ENCODE measurements at places on chromosomes 12 and 14. TPM values are rescaled to one million over a fixed set of nuclear protein-coding genes. Genes with fewer than 3 reads are reported as not detected.

GRCh38 chr12:15439459-15439858 lies 117.2 kb downstream of the PTPRO start:
- no peak for DNase-seq

DNA sequence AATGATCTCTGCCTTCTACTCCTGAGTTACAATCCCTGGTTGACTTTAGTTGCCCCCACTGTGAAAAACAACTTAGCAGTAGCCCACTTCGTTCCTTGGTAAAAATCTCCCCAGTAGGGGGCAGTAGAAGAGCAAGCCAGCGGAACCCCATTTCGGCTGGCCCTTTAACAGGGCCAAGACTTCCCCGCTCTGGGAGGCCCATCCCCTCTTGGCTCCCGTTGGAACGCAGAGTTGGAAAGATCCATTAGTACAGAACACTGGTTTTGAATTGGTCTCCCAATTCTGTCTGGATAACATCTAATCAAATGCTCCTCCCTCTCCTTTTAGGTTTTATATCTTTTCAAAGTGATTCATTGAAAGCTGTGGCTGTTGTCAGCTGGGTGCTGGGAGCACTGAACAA lies 1133.3 kb downstream of the BCL11B start:
- peak; percentile 24 for DNase-seq

GRCh38 chr12:42584651-42585111 lies 4.9 kb downstream of the PRICKLE1 start:
- DNase-seq = peak; percentile 70

GRCh38 chr12:69649529-69649928 lies 38.8 kb upstream of the LRRC10 start:
- no peak for DNase-seq

DNA sequence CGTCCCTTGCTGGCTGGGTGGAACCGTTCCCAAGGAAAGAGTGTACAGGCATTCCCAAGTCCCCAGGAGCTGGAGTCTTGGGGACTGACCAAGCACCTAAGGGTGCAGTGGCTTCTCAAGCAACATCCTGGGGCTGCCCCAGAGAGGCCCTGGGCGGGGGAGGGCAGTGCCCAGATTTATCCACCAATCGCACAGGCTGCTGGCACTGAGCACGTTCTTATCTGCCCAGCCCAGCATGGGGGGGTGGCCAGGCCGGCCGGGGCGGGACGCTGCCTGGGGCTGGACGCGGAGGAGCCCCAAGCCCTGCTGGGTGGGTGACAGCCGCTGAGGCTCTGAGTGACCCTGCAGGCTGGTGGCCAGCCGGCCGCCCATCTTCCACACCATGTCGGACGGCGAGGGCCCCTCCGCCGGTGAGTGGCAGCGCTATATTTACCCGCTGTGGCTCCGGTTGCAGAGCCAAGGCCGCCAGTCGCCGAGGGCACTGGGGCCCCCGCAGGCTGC lies 53.4 kb downstream of the CYP46A1 start:
- no peak for DNase-seq

- no peak for DNase-seq
Measured at GRCh38 chr14:32367516-32367915, 38.4 kb downstream of the AKAP6 start.

GRCh38 chr14:85413836-85414526 lies 116.0 kb upstream of the FLRT2 start:
- no peak for DNase-seq

GRCh38 chr12:110498984-110499706 lies 2.8 kb downstream of the VPS29 start:
- no peak for DNase-seq

DNA sequence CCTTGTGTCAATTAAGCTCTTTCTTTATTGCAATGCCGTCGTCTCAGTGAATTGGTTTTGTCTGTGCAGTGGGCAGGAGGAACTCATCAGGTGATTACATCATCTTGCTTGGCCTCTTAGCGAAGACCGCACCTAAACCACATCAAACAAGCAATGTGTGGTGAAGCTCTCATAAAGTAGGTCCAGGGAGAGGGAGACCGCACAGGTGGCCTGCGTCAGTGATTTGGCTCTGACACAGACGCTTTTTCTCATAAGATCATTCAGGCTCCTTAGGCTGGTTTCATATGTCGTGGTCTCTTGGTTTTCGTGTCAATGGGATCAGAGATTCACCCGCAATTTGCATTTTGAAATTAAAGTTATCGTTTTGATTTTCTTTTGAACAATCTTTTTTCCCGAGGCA lies 6.7 kb upstream of the TESC start:
- no peak for DNase-seq

- no peak for DNase-seq
Measured at GRCh38 chr14:82776958-82777357, 1243.3 kb upstream of the SEL1L start.

GRCh38 chr12:119589097-119589496 lies 4.5 kb upstream of the TMEM233 start:
- no peak for DNase-seq

DNA sequence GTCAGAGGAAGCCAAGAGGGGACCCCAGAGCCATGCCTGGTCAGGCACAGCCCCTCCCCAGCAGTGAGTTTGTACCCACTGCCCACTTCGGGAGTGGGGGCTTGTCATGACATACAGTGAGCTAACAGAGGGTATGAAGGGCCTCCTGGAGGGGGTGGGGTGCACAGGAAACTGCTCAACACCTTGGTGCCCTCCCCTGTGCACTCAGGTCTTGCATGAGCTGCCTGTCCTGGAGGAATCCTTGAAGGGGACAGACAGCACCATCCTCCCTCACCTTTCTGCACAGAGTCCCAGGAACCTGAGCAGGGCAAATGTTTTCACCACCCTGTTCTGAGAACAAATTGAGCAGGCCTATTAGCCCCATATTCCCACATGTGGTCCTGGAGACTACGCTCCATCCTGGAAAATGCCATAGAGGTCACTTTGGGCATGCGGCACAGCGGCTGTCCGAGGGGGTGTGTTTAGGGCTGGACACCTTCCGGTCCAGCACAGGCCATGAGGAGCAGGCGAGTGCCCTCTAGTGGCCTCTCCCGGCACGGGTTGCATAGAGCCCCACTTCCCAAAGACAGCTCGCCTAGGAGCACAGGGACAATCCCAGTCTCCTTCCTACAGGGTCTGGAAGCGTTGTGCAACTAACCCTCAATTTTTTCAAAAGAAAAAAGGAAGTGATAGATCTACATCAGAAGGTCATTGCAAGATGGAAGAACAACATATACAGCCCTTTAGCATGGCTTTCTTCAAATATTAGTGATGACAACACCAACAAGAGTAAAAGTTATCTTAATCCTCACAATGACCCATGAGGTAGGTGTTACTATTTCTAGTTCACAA lies 31.9 kb upstream of the ZFP36L1 start:
- DNase-seq = no peak

GRCh38 chr12:7292300-7292699 lies 11.6 kb upstream of the ACSM4 start:
- DNase-seq = no peak

GRCh38 chr12:60349232-60349978 lies 753.6 kb downstream of the SLC16A7 start:
- no peak for DNase-seq

DNA sequence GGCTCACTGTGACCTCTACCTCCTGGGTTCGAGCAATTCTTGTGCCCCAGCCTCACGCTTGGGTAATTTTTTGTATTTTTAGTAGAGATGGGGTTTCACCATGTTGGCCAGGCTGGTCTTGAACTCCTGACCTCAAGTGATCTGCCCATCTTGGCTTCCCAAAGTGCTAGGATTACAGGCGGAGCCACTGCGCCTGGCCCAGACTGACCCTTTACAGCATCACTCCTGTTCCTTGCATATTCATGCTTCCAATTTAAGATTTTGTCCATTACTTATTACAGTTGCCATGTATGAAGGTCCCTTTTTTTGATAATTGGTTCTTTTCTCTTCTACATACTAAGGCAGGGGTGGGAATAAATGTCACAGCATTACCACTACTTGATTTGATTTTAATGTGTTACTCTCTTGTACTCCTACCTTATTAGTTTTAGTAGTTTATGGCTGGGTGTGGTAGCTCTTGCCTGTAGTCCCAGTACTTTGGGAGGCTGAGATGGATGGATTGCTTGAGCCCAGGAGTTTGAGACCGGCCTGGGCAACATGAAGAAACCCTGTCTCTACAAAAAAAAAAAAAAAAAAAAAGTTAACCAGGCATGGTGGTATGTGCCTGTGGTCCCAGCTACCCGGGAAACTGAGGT lies 46.9 kb downstream of the ADIPOR2 start:
- no peak for DNase-seq

- DNase-seq = no peak
Measured at GRCh38 chr12:93733358-93733757, 56.2 kb downstream of the CRADD start.

DNA sequence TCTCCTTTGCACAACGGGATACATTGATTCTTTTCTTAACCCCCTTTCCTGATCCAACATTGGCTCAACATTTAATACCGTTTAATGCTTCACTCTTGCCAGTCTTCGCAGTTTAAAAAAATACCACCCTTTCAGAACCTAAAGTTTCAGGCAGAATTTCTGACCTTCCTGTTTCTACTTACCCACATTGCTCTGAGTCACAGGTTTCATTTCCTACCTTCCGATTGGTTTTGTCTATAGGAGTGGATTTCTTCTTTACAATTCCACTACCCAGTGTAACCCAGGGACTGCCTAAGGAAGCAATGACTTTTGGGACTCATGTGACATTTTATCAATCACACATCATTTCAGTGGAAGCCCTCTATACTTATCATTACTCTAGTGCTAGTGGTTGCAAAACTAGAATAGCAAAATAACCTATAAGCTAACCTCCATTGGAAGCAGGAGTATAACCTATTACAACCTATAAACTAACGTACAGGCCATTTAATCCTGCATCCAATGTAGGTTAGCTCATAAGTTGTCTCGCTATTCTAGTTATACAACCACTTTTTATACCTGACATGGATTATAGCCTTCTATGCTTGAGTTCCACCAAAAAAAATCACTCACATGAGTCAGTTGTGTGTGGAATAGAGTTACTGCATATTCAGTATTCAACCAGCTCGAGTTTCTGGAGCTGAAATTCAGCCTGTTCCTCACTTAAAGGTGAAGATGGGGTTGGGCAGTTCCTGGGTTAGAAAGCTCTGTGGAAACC lies 64.9 kb upstream of the KITLG start:
- no peak for DNase-seq

- DNase-seq = no peak
Measured at GRCh38 chr14:67111022-67111421, 78.2 kb upstream of the GARIN2 start.

- no peak for DNase-seq
Measured at GRCh38 chr12:122024132-122024785, 2.6 kb downstream of the BCL7A start.

DNA sequence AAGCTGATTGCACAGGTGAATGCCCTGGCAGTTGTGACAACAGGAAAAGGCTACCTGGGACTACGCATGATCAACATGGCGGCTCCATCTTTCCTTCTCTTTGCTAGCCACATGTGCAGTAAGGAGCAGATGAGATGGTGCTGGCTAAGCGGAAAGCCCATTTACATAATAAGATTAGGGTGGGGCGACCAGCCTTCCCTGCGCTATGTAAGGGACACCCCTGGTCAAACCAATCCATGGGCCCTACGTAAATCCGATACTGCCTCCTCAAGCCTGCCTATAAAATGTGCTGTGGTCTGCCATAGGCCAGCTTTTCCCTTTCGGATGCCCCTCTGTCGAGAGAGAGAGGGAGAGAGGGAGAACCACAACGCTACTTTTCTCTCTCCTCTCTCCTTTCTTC lies 31.0 kb upstream of the BTG1 start:
- DNase-seq = no peak

GRCh38 chr12:59100585-59100984 lies 180.3 kb upstream of the LRIG3 start:
- no peak for DNase-seq

DNA sequence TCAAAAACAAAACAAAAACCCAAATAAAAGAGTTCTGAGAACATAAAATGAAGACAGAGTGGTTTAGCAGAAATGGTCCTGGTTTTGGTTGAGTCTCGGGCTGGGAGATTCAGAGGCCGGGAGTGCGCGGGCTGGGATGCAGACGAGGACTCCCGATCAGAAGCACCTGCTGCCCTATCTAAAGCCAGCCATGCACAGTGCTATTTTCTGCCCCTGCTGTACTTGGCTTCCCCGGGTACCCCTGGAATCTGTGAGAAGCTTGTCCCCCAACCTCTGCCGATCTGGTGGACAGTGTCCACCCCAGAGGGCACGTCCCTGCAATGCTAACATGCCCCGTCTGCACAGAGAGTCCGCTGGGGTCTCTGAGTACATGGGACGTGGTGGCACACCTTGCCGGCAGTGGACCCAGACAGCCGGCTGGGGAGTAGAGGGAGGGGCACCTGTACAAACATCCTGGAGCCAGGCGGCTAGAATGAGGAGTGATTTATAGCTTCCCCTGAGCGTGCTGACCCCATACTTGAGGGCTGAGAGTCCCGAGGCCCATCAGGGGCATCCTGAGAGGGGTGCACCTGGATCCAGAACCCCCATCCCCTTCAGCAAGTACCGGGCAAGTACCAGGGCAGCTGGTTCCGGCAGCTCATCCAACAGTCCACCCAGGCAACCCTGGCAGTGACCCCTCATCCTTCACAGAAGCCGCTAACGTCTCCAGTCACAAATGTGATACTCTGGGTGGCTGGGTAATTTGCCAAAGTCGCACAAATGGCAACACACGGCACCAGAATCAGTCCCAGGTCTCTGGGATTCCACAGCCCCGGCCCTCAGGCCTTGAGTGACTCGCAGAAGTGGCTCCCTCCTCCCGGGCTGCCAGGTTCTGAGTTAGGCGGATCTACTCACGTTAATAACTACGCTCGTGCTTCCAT lies 37.1 kb downstream of the CHGA start:
- no peak for DNase-seq

- DNase-seq = no peak
Measured at GRCh38 chr14:31057035-31057434, 30.9 kb upstream of the STRN3 start.

Gene KLRB1
- not detected for total RNA-seq

Gene SARNP
- total RNA-seq = 57.7 TPM

Gene P2RX2
- total RNA-seq = 4.1 TPM

Gene HOXC10
- not detected for total RNA-seq

Gene ANG
- 13.7 TPM for total RNA-seq

Gene ARHGEF40
- total RNA-seq = 27.0 TPM

Gene VRTN
- total RNA-seq = not detected

Gene TAS2R20
- 0.78 TPM for total RNA-seq

Gene PDE3A
- total RNA-seq = 114 TPM

Gene GYS2
- total RNA-seq = not detected

Gene HEATR5A
- 24.1 TPM for total RNA-seq

Gene WNT1
- not detected for total RNA-seq

Gene SLC11A2
- total RNA-seq = 31.9 TPM

Gene OR4L1
- total RNA-seq = not detected

Gene DNAJC22
- total RNA-seq = 0.34 TPM
